ENCODE measurements at places on chromosomes 7 and 10.

DNA sequence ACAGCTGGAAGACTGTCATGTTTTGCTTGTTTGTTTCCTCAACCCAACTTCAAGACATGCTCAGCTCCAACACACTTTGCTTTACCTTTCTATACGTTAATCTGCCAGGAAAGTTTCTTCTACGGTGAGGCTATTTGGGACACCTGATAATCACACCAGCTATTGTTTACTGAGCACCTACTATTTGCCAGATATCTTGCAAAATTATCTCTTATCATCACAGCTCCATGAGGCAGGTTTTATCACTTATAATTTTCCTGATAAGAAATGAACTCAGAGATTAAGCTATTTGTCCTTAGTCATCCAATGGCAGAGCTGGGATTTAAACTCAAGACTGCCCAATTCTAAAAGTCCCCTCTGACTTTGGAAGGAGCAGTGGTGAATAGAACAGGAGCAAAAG, 117.4 kb downstream of the CREB5 start:
- DNase-seq = no peak

DNA sequence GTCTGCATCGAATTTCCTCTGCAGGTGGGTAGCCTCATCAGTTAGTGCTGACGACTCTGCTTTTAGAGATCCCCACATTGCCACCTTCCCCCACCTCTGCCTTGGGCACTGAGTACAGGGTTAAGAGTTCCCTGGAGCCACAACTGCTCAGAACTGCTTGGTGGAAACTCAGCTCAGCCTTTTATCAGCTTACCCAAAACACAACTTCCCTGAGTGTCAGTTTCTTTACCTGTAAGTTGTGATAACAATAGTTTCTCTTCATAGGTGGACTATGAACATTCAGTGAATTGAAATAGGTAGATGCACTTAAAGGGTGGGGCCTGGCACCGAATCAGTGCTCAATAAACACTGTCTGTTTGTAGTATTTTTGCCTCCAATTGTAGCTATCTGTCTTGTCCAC, 11.3 kb downstream of the ASB13 start:
- no peak for DNase-seq

DNA sequence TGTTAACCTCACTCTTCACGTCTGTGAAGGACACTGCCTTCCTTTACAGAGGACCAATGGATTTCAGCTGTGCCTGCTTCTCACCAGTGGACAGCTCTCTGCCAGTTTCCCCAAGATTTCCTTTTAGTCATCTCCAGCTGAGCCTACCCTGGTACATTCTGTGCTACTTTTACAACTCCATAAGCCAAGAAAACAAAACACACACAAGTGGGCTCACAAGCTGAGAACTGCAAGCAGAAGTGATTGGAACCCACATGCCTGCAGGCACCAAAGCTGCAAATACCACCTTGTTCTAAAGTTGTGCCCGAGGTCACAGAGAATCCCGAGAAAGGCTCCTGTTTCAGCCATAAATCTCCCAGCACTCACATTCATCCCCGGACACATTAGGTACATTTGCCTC, 636.8 kb downstream of the PHTF2 start:
- no peak for DNase-seq

DNA sequence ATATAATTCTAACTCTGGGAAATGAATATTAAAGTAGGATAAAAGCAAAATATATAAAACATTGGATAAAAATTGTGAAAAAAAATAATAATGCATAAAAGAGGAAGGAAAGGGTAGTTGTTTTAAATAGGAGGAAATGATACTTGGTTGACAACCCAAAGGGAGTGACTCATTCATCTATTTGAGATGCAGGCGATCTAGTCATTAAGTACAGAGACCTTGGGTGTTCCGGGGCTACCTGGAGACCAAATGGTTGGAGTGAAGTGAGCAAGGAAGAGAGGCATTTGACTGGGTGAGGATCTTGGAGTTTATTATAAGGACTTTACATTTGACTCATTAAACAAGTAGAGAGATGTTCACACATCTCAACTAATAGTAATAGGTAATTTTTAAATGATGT, 111.0 kb downstream of the LRRTM3 start:
- no peak for DNase-seq
